ENCODE measurements at places on chromosomes 3 and 15.

DNA sequence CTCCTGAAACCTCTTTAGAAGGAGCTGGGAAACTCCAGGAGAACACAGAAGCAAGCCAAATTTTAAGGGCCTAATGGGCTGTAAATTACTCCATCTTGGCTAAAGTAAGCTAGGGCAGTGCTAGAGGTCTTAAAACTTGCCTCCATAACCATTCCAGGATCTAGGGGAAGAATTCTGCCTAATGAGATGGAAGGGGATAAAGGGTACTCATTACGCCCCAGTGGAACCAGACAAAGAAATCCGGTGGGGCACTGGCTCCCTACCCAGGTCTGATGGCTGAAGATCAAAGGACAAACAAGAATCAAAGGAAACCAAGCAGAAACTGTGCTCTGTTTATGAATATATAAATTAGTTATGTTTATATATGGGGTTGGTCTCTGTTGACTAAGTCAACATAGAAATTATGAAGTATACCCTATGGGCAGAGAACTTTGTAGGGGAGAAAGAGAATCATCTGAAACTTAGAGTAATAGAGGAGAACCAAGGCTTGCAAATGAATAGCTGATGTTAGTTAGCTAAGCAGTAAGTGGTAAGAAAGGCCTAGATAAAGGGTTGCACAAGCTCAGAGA, 57.8 kb downstream of the NCEH1 start:
- no peak for DNase-seq

DNA sequence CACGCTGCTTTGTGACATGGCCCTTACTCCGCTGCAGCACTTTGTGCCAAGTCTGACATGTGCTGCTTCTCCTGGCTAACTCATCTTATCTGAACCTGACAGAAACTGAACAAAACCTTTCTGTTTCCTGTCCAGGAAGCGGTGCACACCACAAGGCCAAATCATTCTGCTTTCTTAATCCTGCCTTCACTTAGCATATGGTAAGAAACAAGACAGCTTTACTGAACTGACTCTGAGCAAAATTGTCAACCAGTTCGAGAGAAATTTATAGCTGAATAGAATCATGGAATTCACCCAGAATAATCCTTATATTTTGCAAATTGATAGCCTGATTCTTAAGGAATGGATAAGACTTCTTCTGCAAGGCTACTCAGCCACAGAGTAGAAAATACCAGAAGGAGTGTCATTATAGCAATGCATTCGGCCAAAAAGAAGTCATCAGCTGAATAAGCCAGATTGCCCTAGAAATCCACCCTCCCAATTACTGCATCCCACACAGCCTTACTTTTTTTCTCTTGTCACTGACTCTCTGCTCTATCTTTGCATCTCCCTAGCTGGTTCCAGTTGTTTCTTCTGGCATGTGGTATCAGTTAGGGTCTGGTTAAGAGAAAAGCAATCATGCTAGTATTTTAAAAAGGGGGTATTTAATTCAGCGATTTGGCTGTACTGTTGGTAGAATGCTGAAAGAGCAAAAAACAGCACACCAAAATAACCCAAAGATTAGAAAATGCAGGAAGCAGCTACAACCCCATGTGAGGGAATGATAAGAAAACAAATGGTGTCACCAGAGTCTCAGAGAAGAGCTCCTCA, 41.6 kb upstream of the STRIT1 start:
- no peak for DNase-seq

DNA sequence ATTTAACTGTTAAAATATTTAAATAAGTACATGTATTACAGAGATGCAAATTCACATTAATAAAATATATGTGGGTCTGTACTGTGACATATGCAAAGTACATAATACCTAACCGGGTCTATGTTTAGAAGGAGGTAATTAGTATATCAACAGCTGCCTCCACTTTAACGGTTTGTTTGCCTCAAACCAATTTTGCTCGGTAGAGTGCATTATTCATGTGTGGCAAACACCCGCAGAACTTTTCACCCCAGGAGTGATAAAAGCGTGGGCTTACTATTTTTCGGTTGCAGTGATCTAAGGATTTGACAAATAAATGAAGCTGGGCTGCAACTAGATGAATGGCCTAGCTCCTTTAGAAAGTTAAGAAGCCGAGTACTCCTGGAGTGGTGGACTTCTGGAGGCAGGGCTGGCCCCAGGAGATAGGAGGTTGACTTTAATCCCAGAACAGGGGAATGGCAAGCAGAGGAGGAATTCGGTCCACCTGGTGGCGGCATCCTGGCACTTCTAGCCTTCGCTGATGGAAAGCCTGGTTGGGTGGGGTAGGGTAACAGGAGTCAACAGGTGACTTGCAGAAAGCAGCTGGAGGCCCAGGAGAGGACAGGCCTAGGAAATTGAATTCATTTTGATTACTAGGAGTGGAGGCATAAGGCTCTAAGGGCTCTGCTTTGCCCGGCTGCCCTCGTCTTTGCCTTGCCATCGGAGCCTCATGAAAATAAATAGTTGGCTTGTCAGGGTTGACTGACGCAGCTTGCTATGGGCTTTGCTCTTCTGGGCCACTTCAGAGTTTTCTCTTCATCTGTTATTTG, 2.4 kb downstream of the SLCO3A1 start:
- DNase-seq: no peak

DNA sequence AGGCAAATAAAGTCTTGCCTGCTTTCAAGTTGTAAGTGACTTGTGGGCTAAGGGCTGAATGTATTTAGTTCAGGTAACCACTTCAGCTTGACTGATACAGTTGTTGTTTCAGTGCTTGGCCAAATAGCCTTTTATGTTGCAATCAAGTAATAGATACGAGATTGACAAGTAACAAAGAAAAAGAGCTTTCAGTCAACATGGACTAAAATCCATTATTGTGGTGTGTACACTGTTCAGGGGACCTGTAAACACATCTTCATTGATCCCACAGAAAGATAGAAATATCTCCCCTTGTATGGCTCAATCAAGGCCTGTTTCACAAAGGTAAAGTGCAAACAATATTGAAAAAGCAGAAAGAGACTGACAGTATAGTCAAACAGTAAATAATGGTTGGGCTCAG, 224.8 kb upstream of the TMCO5A start:
- no peak for DNase-seq

DNA sequence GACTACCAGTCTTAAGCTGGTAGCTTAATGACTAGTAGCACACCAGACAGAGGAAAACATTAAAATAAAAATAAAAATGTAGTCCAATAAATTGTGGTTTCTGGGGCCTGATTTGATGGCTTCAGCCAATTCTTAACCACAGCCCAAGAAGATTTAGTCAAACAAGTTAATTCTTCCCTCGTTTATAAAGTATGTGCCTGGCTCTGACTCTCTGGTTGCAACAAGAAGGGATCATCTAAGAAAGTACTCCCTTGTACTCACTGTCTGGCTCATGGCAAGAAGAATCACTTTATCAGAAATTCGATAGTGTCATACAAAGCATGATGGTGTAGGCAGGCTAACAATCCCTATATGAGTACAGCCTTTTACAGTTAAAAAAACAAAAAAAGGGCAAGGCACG, 141.9 kb downstream of the P3H2 start:
- peak; percentile 65 for DNase-seq

DNA sequence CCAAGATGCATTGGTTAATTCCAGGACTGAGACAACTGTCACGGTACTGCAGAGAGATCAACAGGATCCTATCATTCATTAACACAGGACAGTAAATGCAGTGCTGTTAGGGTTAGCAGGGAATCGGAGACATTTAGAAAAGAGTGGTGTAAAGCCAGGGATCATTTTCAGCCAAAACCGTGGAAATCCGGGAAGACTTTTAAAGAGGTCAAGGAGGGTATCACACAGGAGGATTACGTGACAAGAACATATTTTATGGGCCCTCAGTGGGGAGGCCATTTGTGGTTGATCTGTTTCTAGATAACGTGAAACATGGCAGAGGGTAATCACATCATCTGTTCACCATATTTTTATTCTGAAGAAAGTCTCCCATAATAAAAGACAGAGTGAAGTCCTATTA, 216.1 kb downstream of the PTPRG start:
- no peak for DNase-seq

- no peak for DNase-seq
Observed at GRCh38 chr3:171827836-171828458, 15.2 kb upstream of the TMEM212 start.

DNA sequence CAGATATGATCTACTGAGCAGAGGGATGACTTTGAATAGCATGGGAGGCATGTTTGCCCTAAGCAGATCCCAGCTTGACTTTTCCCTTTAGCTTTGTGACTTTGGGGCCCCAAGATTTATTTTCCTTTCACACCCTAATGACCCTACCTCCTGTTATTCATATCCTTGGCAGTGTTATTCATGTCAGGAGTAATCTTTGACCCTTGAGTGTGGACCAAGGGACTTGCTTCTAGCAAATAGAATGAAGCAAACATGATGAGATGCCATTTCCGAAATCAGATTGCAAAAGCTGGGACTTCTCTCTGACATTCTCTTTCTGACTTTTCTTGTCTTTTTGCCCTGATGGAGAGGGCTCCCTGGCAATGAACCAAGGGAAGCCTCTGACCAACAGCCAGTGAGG, 415.4 kb upstream of the PROK2 start:
- no peak for DNase-seq

- DNase-seq: no peak
Observed at GRCh38 chr3:197573048-197573767, 17.4 kb upstream of the BDH1 start.

Measured in AG09309 (cell line).